ENCODE measurements at places on chromosomes 4 and X.

GRCh38 chr4:109723110-109723509 lies 6.8 kb downstream of the PLA2G12A start:
- no peak for DNase-seq

GRCh38 chr4:140084385-140084784 lies 69.6 kb downstream of the MAML3 start:
- no peak for DNase-seq

GRCh38 chr4:42425146-42426065 lies 28.1 kb downstream of the SHISA3 start:
- DNase-seq: no peak

DNA sequence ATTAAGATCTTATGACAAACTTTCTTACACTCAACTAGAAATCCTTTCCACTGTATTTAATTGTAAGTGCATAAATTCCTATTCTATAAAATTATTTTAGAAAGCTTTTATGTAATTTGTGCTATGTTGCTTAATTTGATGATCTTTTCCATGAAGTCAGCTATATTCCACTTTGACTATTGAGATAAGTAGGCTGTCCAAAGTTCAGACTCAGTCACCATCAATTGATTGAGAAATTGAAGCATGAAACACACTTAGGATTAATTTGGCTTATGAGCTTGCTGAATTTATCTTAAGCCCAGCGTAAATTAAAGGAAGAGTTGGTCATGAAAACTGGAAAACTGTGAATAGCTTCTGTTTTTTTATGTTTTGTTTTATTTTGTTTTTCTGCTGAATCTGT lies 18.7 kb upstream of the UGT2B10 start:
- no peak for DNase-seq

GRCh38 chrX:41234962-41235361 lies 99.0 kb upstream of the DDX3X start:
- no peak for DNase-seq

DNA sequence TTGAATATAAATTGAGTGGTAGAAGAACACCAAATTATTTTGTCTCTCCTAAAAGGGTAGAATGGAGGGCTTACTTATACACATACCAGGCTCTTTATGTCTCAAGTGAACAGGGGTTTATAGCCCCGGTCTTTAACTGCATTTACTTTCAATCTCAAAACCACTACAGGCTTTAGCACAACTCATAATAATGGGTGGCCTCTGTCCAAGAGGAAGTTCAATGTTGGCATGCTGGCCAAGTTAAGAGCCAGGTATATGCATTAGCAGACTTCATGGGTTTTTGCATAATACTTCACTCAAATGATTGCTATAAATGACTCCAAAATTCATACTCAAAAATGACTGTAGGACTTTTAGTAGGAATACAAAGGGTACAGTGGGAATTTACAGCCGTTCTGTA lies 118.5 kb upstream of the OTUD4 start:
- DNase-seq: no peak

GRCh38 chr4:140242357-140243277 lies 88.6 kb upstream of the MAML3 start:
- peak; percentile 61 for DNase-seq

- DNase-seq: no peak
Measured at GRCh38 chr4:83582289-83582785, 46.4 kb downstream of the GPAT3 start.

GRCh38 chrX:110509755-110510532 lies 151.3 kb downstream of the RTL9 start:
- no peak for DNase-seq

DNA sequence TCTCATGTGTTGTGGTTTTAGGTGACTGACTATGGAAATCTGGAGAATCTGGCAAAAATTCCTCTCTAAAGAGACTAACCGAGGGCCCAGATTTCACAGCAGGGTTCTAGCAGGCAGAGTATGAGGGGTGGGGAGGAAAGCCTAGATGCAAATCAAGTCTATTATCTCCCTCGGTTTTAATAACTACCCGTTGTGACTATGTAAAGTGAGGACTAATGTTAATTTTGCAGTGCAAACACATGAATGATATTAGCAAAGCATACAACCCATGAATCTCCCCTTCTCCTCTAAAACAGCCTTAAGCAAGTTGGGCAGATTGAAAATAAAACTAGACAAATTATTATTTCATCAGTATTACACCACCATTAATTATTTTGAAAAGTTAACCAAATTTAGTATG lies 131.4 kb downstream of the SLITRK2 start:
- DNase-seq: no peak

DNA sequence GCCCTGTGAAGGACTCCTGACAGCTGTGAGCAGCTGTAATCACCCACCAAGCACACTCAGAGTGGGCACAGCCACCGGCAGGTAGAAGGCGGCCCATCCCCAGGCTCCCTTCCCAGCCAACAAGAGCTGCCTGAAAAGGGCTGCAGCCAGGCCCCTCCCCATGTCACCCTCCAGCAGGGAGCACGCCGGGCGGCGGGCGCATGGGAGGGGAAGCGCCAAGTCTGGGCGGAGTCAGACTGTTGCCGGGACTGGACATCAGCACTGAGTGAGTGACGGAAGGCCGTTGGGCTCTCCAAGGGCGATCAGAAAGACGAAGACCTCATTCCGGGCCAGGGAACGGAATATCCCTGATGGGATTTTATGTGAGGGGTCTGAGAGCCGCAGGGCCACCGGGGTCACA lies 82.1 kb downstream of the PPP2R2C start:
- DNase-seq: no peak

GRCh38 chr4:153750197-153750817 lies 9.5 kb downstream of the RNF175 start:
- peak; percentile 15 for DNase-seq

DNA sequence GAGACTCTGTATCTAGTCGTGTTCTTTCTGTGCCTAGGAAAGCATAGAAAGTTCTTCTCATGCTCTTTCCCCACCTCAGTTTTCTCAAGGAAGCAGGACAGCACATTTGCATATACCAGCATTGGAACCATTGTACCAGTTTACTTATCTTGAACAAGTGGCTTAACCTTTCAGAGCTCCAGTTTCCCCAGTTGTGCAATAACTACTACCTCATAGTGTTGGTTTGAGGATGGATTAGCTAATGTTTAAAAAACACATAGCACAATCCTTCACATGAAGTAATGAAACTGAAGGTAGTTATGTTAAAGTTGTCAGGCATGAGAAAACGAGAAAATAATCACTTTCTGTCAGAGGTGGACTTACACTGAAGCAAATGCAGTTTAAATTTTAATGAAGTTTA lies 92.2 kb upstream of the H2AZ1 start:
- no peak for DNase-seq

DNA sequence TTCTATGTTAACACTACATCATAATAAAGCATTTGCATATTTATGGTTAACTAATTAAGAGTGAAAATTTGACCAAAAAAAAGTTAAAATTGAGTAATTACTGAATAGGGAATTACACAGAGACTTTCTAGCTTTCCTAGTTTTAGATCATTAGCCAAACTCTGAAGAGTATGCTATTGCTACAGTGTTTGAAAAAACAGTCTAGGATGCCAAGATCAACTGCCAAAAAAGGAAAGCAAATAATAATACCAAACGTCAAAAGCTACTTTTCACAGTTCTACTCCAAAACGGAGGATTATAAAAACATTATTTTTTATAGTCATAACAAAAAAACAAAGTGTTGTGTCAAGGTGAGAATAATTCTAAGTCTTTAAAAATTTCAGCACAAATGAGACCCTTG lies 359.8 kb upstream of the CTSO start:
- no peak for DNase-seq
